ENCODE measurements at places on chromosomes 6 and 20. TPM values are rescaled to one million over a fixed set of nuclear protein-coding genes. Genes with fewer than 3 reads are reported as not detected.

CAPN11 gene
- not detected for total RNA-seq

CHMP4B gene
- total RNA-seq, result 91.9 TPM

ULBP1 gene
- total RNA-seq, result not detected

TRIM15 gene
- not detected for total RNA-seq

TSPYL1 gene
- 90.2 TPM for total RNA-seq

BPI gene
- total RNA-seq, result 0.20 TPM

L3MBTL3 gene
- 4.1 TPM for total RNA-seq

MCCD1 gene
- not detected for total RNA-seq

MCHR2 gene
- not detected for total RNA-seq

GNAS-AS1 gene
- total RNA-seq, result 0.50 TPM

GJA10 gene
- total RNA-seq, result not detected

SPAG4 gene
- total RNA-seq, result 5.0 TPM

KHDC1L gene
- total RNA-seq, result not detected

PACSIN1 gene
- 10.0 TPM for total RNA-seq

TAAR8 gene
- not detected for total RNA-seq

TCF19 gene
- 2.0 TPM for total RNA-seq

SLC2A10 gene
- total RNA-seq, result 6.7 TPM

RBPJL gene
- total RNA-seq, result not detected

GABRR2 gene
- total RNA-seq, result 0.81 TPM
